ENCODE measurements at places on chromosomes 13 and 19.

DNA sequence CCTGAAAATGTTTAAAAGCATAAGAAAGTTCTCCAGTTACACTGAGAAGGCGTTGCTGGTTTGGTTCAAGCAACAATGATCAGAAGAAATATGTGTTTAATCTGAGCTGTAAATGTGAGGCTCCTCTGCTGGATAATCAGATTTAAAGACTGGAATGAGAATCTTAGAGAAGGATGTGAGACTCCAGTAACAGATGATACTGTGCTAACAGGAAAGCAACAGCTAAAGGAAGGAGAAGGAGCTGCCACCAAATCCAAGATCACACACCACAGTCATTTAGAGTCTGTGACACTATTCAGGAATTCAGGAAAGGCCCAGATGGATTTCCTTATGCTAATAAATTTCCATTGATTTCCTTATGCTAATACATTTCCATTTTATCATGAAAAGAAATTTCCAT is 16.9 kb downstream of the DCLK1 start:
- no peak for DNase-seq

DNA sequence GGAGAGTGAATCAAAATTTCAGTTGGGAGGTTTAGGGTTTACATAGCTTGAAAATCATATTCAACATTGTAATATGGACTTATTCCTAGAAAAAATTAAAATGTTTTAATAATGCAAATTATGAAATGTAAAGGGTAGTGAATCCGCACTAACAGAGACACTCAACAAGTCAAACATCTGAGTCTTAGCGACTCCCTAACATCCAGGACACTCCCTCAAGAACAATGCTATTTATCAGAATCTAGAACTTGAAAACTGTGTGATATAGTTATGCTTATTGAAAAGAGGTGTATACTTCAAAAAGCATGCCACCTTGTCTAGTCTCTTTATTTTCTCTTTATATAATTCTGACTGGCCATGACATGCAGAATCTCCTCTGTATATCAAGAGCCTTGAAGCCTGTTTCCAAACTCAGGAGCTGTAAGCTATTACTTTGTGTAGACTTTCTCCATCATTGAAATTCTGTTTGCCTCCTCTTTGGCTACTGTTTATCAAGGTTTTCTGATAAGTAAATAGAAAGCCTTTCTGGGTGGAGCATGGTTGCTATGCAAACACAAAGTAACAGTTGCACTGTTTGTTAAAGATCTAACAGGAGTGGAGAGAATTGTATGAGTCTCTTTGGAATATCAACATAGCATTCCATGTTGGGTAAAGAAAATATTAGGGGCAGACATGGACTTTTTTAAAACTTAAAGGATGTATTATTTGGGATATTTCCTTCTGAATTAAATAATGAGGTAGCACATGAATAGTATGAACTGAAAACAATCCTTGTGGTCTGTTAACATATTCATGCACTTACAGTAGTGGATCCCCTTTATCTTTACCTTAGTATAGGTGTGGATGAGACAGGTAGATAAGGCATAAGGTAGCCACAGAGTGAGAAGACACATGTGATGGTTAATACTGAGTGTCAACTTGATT is 56.4 kb upstream of the MBNL2 start:
- no peak for DNase-seq

DNA sequence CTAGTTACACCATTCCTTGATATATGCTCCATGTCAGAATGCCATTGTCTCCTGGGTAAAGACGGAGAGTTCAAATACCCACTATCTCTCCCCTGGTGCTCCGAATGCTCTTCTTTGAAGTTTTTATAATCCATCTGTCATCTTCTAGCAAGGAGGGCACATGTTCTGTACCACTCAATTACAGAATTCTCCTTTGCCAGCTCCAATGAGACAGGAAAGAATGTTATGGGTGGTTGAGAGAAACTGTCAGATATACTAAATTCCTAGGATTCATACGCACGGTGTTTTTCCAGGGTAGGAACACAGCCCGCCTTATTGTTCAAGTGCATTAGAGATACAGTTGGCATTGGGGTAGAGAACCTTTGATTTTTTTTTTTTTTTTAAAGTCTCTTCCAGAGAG is 118.0 kb upstream of the ZNF536 start:
- no peak for DNase-seq

DNA sequence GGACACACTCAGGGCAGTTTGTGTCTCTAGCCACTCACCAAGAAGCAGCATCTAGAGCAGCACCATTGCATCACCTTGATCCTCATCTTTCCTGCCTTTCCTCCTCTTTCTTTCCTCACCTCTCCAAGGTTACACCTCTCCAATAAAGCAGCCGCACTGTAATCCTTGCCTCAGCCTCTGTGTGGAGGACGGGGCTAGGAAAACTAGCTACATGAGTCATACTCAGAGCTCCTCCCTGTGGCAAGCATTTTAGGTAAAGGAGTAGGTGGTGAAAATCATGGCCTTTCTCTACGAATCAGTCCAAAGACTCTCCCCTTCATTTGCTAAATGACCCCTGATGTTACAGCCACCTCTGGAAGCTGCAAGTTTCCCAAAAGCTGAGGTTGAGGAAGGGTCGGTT is 108.9 kb downstream of the DNAJC15 start:
- DNase-seq = no peak

GRCh38 chr13:87497426-87497825 is 173.7 kb upstream of the SLITRK5 start:
- DNase-seq = no peak

- no peak for DNase-seq
Measured at GRCh38 chr13:44664308-44664707, 88.2 kb upstream of the TSC22D1 start.

GRCh38 chr13:33150662-33151061 is 134.4 kb downstream of the KL start:
- no peak for DNase-seq

GRCh38 chr19:16472992-16473391 is 1.2 kb upstream of the EPS15L1 start:
- no peak for DNase-seq

- DNase-seq = no peak
Measured at GRCh38 chr19:45590300-45591003, 5.8 kb upstream of the OPA3 start.

GRCh38 chr13:101179021-101179420 is 237.3 kb downstream of the NALCN start:
- DNase-seq = no peak

DNA sequence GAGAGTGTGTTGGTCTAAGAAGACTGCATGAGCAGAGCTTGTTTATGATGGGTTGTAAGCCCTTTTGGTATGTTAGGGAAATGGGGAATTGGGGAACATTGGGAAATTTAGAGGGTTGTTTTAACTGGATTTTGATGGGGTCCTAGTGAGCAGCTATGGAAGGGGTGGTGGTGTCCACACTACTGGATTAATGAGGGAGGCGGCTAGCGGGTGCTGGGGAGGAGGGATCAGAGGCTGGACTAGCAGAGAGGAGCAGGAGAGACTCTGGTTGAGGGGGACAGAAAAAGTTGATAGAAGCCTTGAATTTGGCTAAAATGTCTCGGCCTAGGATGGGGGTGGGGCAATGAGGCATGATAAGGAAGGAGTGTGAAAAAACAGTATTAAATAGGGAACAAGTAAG is 1369.1 kb downstream of the UQCRFS1 start:
- DNase-seq = no peak

GRCh38 chr13:33331962-33332361 is 46.4 kb upstream of the STARD13 start:
- no peak for DNase-seq

DNA sequence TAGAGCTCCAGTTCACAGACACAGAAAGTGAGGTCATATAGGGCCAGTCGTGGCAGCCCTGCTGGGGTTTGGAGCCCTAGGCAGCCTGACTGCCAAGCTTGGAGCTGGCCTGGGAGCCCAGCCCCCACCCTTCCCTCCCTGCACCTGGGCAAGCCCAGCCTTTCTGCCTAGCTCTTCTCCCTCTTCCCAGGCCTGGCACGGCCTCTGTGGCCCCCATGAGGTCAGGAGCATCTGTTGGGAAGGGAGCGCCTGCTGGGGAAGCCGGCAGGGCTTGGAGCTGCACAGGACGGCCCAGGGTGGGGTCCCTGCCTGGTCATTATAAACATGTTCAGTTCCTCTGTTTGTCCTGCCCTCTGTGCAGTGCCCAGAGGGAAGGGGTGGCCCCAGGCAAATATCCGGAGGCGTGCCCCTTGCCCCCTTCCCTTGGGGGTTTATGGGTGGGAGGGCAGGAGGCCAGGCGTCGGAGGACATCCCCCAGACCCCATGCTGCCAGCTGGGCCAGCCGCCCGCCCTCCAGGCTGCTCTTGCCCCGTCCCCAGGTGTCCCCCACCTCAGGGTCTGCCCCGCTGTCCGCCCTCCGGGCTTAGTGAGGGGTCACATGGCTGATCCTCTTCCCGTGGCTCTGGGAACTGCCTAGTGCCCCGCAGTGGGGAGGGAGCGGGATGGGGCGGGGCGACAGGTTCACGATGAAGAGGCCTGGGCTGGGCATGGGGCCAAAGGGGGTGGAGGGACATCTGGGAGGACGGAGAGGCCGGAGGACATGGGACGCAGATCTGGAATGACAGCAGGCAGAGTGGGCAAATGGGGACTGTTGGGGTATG is 30.0 kb upstream of the NCCRP1 start:
- no peak for DNase-seq

DNA sequence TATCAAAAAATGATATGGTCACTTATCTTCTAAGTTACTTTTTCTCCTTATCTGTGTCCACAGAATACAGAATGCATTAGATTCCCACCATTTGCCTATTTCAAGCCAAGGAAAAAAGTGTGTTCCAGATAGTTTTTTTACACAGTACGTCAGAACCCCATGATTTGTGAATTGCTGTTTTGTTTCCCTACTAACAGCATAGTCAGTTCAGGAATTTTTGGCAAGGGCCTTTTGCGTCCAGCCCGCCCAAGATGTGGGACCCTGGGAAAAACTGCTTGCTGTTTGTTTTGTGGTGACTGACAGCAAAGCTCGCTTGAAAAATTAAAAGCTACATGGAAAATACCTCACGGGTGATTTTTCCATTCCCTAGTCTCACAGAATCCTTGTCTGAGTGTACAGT is 20.4 kb upstream of the FAM216B start:
- no peak for DNase-seq

GRCh38 chr19:57210381-57210780 is 19.1 kb downstream of the ZNF264 start:
- DNase-seq = no peak

GRCh38 chr13:27349458-27349857 is 75.0 kb upstream of the GTF3A start:
- no peak for DNase-seq
